Diencephalon (tissue), 1 donor: ENCODE measurements at places on chromosomes 5 and 9. TPM values are rescaled to one million over a fixed set of nuclear protein-coding genes. Genes with fewer than 3 reads are reported as not detected.

The ANKRD31 gene
- total RNA-seq = 1.2 TPM

The MRNIP gene
- total RNA-seq = 29.3 TPM

The MEIKIN gene
- 0.46 TPM for total RNA-seq

The RAI14 gene
- 17.3 TPM for total RNA-seq

The SPINK7 gene
- total RNA-seq = not detected

The PCDHGB3 gene
- 9.2 TPM for total RNA-seq

The IFNB1 gene
- not detected for total RNA-seq

The SLC25A48 gene
- total RNA-seq = 7.8 TPM

The FREM1 gene
- total RNA-seq = 3.5 TPM

The CFAP90 gene
- 13.4 TPM for total RNA-seq

The PGGT1B gene
- 17.1 TPM for total RNA-seq

The GPR107 gene
- 40.8 TPM for total RNA-seq

The DBH gene
- under 0.01 TPM for total RNA-seq

The CTNND2 gene
- total RNA-seq = 99.7 TPM

The SCGB3A2 gene
- not detected for total RNA-seq

The MELK gene
- 6.9 TPM for total RNA-seq

The IFNE gene
- total RNA-seq = not detected

The LHX3 gene
- total RNA-seq = not detected

The PDLIM4 gene
- total RNA-seq = 6.2 TPM

The CTXN3 gene
- total RNA-seq = 8.5 TPM

The IL9 gene
- total RNA-seq = not detected

The NOTCH1 gene
- total RNA-seq = 41.3 TPM

The NKD2 gene
- total RNA-seq = 5.3 TPM

The MOB3B gene
- 9.0 TPM for total RNA-seq

The IFNA10 gene
- not detected for total RNA-seq

The DENND4C gene
- 70.6 TPM for total RNA-seq

The TCF7 gene
- total RNA-seq = 0.92 TPM

The COL15A1 gene
- total RNA-seq = 6.7 TPM

The LCN6 gene
- not detected for total RNA-seq

The BAAT gene
- total RNA-seq = 0.23 TPM

The ELAVL2 gene
- 351 TPM for total RNA-seq

The GARIN3 gene
- not detected for total RNA-seq

The PCDHB2 gene
- total RNA-seq = 12.7 TPM

The OCLN gene
- 12.0 TPM for total RNA-seq

The CCDC183 gene
- 2.5 TPM for total RNA-seq

The KIF12 gene
- 0.92 TPM for total RNA-seq

The EDIL3 gene
- 114 TPM for total RNA-seq

The PCDHGB4 gene
- total RNA-seq = 14.8 TPM
